ENCODE measurements at places on chromosomes 2 and 18.

DNA sequence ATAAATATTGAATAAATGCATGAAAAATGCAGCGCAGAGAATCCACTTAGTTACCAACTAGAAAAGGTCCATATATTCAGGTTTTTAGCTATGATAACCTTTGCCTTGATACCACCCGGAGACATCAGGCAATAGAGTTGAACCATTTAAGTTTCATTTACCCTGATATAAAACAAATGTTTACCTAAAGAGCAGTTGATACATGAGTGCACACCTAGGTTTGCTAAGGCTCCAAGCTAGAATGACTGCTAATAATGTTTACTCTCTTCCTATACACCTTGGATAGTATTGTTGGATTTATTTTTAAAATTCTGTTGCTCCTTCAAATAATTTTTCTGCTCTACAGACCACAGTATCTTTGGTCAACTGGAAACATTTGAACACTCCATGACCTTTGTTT lies 1463.6 kb downstream of the LRP1B start:
- no peak for DNase-seq

DNA sequence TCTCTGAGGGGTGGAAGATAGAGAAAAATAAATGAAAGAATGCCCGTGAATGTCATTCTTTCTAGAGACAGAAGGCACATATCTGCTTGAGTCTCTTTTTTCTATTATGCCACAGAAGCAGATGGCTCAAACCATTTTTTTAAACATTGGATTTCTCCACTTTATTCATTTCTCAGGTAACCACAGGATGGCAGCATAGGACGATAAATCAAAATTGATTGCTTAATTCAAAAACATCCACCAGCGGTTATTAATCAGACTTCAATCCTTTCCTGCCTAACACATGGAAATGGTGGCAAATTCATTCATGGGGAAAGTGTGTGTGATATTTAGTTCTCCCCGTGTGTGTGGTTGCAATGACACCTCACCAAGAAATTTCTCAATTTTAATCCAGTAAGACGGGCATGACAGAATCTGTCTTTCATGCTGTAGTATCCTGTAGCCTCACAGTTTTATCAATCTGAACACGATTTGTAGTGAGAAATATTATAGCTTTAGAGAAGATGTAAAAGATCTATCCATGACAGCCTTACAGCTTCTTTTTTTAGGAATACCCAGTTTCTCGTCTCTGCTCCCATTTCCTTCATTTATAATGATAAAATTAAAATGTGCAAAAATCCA lies 72.2 kb downstream of the DSC3 start:
- DNase-seq, result peak; percentile 6

- no peak for DNase-seq
Measured at GRCh38 chr18:60099709-60100108, 199.9 kb downstream of the PMAIP1 start.

- peak; percentile 84 for DNase-seq
Measured at GRCh38 chr2:11387100-11387390, 42.6 kb upstream of the ROCK2 start.

Data from fibroblast of skin of abdomen (primary cell).